ENCODE measurements at places on chromosomes 11 and 22. TPM values are rescaled to one million over a fixed set of nuclear protein-coding genes. Genes with fewer than 3 reads are reported as not detected.

- no peak for DNase-seq
Observed at GRCh38 chr11:7858006-7858405, 61.3 kb upstream of the OR5P2 start.

DNA sequence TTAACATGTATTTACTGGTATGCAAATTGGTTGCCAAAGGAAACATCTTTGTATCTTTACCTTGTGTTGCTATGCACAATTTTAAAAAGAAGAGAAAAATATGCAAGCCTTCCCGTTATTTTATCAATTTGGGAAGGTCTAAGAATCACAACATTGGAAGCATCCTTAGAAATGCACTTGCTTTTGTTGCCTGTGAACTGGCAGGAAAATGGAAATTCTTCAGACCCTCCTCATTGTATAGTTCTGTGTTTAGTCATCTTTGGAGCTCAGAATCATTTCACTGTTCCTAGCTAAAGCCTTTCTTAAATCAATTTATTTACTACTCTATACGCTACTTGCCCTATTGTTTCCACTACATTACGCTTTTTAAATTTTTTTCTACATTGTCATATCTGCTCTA, 574.5 kb downstream of the DLG2 start:
- no peak for DNase-seq

- no peak for DNase-seq
Observed at GRCh38 chr11:331358-332060, 10.8 kb upstream of the IFITM3 start.

GRCh38 chr22:28759861-28760560, 12.5 kb upstream of the CCDC117 start:
- no peak for DNase-seq

- DNase-seq, result no peak
Observed at GRCh38 chr22:27159716-27160295, 502.4 kb downstream of the MIAT start.

The CD59 gene
- polyA plus RNA-seq, result 343 TPM

The P2RX3 gene
- polyA plus RNA-seq, result 8.5 TPM

The PKP3 gene
- 1.2 TPM for polyA plus RNA-seq

The TENM4 gene
- polyA plus RNA-seq, result 10.6 TPM
